CD4-positive, alpha-beta T cell treated with Interleukin-1 beta for 1 hour (primary cell): ENCODE measurements at places on chromosomes 7 and 10.

GRCh38 chr10:110337906-110338305, 33.2 kb upstream of the SMNDC1 start:
- no peak for DNase-seq

DNA sequence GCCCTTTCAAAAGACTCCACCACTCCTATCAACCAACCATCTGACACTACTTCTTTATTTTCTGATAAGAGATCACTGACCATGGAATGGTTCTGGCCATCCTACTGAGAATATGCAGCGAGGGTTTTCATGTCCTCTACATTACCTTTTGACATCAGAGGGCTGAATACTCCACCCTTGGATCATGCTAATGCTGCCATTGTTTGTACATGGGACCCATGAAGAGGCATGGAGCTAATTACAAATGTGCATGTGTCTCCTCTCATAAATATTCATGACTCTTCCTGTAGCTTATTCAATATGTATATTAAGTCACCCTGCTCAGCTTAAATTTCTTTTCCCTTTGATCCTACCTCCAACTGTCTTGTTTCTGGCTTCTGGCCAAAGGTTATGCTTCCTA, 1065.8 kb upstream of the GHITM start:
- DNase-seq, result no peak

DNA sequence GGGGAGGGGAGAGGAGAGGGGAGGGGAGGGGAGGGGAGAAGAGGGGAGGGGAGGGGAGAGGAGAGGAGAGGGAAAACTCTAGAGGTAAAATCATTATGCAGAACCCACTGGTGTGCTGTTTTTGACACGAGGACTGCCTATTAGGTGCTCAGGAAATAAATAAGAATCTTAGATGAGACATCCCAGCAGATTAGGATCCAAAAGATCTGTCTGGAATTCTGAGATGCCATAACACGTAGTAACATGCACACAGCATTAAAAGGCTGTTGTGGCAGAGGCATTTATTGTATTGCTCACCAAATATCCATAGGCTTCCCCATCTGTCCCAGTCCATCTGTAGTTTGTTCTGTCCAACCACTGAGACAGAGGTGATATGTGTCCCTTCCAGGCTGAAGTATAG, 40.8 kb upstream of the KMT2E start:
- DNase-seq, result no peak

DNA sequence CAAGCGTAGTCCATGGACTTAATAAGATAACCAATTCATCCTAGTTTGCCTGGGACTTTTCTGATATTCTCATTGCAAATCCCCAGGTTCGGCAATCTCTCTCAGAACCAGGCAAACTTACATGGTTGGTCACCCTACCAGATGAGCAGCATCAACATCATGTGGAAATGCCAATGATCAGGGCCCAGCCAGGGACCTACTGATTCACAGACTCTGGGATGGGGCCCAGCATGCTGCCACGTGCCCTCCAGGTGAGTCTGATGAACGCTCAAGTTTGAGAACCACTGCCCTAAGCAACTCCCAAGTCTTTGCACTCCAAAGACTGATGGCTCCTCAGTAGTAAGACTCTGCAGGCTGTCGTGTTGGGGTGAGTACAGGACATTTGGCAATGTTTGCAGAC, 2.7 kb downstream of the LAMB4 start:
- DNase-seq, result no peak

DNA sequence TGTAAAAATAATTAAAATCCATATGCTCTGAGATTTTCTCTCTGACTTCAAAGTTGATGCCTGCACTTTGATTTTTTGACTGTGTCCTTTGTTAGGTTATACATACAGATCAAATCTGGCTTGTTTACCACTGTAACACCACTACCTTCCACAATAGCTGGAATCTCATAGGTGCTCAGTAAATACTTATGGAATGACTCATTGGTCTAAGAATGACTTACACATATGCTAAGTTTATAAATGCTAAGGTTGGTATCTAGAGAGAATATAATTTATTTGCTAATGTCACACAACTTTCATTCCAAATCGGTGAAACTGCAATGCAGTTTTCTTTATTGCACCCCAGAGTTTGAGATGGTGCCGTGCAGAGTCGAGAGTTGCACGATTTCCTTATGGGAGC, 578.5 kb downstream of the SH2D4B start:
- DNase-seq, result no peak

- no peak for DNase-seq
Observed at GRCh38 chr10:9911488-9911887, 1106.2 kb upstream of the CELF2 start.

DNA sequence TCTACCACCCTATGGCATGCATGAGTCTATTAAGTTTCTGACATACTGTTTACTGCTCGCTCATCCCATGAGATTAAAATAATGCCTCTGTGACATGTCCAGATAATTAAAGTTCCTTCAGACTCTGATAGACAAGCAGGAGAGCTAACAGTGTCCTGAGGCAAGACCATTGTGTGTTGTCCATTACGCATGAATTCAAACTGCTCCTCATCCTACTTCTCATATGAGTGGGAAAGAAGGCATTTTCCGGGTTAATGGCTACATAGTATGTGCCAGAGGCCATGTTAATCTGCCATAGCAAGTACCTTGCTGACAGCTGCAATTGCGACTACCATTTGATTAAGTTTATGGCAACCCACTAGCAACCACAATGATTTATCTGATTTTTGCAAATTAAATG, 113.3 kb downstream of the GNAI1 start:
- DNase-seq, result no peak

GRCh38 chr7:137209151-137209817, 134.2 kb downstream of the PTN start:
- no peak for DNase-seq

DNA sequence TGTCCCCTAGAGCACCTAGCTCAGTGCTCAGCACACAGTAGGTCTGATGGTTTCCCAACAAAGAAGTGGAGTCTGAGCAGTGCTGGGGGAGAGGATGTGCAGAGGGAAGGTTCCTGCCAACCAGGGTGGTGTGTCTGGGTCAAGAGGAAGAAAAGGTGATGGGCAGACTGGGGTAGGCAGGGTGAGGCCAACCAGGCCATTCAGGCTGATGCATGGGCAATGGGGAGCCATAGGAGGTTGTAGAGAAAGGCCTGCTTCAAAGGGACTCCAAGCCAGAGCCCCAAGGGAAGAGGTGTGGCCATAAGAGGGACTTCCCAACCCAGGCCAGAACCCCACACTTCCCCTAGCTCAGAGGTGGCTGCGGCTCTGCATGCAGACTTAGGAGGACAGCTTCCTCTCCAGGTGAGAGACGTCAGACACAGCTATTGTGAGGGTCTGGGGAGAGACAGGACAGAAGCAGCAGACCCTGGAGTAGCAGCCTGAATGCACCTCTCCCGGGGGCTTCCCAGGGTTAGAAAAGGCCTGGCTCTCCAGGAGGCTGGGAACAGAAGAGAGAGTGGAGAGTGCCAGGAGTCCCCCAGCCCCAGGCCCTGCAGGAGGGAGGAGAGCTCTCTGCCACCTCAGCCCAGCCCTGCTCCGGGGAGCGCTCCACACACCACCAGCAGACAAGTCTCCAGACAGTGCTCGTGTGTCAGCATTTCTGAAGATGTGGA, 87.4 kb upstream of the ZMIZ1 start:
- DNase-seq, result peak; percentile 33

GRCh38 chr7:37943905-37944736, 23.7 kb downstream of the EPDR1 start:
- DNase-seq, result no peak

- DNase-seq, result no peak
Observed at GRCh38 chr7:151859948-151860685, 16.8 kb downstream of the PRKAG2 start.

DNA sequence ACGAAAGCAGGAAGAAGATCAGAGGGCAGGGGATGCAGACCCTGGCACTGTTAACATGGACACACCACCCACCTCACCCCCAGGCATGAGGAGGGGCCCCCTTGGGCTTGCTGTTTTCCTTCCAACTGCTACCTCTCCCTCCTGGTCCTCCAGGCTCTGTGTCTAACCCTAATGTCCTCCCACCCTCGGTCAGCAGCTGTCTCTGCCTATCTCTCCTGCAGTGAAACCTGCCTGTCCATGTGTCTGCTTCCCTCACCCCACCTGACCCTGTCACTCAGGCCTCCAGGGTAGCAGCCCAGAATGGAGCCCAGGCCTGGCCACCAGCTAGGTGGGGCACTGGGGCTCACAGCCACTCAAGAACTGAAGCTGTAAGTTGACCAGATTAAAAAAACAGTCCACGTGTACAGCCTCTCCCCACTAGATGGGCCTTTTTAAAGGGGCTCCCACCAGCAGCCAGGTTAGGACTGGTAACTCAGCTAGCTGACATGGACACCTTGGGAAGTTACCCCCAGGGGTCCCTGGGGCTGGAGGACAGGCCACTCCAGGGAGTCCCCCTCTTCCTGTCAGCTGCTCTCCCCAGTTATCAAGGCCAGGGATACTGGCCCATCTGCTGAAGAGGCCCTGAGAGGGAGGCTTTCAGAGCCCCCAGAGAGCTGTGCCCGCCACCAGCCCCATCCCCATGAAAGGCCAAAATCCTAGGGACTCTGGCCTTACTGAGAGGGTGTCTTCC, 1.5 kb downstream of the SMARCD3 start:
- no peak for DNase-seq

DNA sequence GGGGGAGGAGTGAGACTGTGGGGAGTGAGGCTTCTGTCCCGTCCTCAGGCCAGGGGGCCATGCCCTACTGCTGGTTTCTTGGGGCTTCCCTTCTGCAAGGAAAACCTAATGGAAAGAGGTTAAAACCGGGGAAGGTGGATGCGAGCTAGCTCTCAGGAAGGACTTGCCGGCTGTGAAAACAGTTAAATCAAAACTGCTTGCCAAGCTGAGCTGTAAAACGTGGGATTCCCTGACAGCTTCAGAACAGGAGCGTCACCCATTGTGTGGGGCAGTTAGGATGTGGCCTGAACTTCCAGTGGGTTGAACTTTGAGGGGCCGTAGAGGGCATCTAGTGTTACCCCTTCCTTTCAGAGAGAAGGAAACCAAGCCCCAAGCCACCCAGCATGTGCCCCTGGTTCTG, 13.1 kb downstream of the TSPAN15 start:
- DNase-seq, result no peak
